ENCODE measurements at places on chromosomes 1 and 21. TPM values are rescaled to one million over a fixed set of nuclear protein-coding genes. Genes with fewer than 3 reads are reported as not detected.

Gene CELA3B
- total RNA-seq: not detected

Gene MIGA1
- total RNA-seq: 8.2 TPM

Gene GNAT2
- total RNA-seq: 0.08 TPM

Gene PLXNA2
- total RNA-seq: 34.8 TPM

Gene SHE
- not detected for total RNA-seq

- no peaks in the 10 kb centered on the region for H3K27me3 ChIP-seq
- H3K27ac ChIP-seq: no peak overlapping the region
- H3K36me3 ChIP-seq: no peaks in the 10 kb centered on the region
- H3K4me1 ChIP-seq: peaks cover 17% of the 10 kb centered on the region
- DNase-seq: no peak
Measured at GRCh38 chr1:226942392-226942791, 2.3 kb downstream of the COQ8A start.

- H3K27me3 ChIP-seq: no peaks in the 10 kb centered on the region
- H3K4me1 ChIP-seq: no peaks in the 10 kb centered on the region
- H3K36me3 ChIP-seq: no peaks in the 10 kb centered on the region
- DNase-seq: no peak
- no peak overlapping the region for H3K27ac ChIP-seq
Measured at GRCh38 chr1:228378873-228379460, 27.7 kb downstream of the TRIM11 start.

- H3K4me3 ChIP-seq: no peak overlapping the region
- no peaks in the 10 kb centered on the region for H3K4me1 ChIP-seq
- no peaks in the 10 kb centered on the region for H3K27me3 ChIP-seq
- no peak for DNase-seq
- no peak overlapping the region for H3K27ac ChIP-seq
Measured at GRCh38 chr1:25111706-25112105, 120.6 kb downstream of the SYF2 start.
